ENCODE measurements at places on chromosomes 1 and 21.

DNA sequence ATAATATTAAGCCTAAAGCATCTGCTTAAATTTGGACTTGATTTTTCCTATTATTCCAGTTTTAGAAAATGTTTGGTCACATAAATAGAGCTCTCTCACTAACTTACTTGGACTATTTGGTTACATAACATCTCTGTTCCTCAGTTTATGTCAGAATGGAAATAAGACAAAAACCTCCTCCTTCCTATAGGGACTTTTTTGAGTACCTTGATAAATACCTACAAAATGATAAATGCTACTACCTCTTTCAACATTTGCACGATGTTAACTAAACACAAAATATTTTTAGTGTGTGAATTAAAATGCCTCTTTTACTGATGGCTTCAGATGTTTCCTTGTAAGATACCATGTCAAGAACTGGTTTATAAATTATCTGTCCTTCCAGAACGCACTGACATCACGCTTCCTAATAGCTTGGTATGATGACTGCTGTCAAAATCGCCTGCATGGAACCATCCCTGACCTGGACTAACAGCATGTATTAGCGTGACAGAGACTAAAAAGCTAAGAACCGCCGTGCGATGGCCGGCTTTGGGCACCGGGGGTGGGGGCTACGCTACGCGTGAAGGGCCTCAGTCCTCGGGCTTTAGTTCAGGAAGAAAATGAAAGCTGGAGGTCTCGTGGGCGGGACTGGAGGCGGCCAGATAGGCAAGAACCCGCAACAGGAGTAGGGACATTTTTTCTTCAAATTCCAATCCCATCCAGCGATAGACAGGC, 133.2 kb upstream of the BARHL2 start:
- DNase-seq, result no peak

- no peak for DNase-seq
These were observed 65.5 kb downstream of the NID1 start for GRCh38 chr1:235999259-235999925.

DNA sequence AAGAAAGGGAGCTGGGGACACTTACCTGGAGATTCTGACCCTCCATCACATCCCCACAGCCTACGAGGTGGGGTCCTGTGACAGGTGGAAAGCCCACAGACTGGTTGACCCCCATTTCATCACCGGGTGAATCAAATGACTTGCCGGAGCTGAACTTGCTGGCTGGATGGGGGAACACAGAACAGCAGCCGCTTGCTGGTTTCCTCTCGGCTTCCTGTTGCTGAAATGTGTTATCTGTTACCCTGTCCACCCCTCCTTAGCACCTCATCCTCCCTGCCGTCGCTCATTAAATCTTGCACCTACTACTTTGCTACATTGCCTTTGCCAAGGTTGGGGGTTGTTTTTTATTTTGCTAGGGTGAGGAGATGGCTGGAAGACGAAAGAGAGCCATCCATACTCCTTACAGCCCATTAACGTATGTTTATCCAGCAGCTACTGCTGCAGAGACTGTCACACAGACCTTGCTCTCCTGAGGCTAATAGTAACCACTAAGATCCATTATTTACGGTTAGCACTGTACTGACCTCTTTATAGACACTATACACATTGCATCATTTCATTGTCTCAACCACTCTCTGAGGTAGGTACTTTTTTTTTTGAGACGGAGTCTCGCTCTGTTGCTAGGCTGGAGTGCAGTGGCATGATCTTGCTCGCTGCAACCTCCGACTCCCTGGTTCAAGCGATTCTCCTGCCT, 7.0 kb downstream of the PAFAH2 start:
- no peak for DNase-seq

DNA sequence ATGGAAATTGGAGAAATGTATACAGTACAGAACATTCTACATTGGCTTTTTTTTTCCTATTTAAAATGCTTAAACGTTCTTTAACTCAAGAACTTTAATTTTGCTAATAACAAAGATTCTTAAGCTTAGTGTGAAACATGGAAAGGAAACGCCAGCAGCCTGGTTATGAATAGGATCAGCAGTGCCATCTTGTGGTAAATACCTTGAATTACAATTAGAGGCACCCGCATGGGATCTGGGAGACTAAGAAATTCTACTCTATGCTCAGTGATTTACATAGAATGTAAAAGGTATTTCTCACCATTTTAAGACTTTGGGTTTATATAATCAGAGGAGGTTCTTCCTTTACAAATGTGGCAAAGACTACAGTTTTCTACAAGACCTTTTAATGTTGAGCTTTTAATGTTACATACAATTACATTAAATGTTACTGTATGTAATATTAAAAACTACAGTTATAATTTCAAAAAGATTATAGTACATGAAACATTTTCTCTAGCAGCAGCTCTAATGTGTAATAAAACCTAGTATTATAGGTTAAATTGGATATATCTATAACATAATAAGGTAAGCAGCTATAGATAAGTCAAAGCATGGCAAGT, 32.1 kb upstream of the APOBEC4 start:
- peak; percentile 69 for DNase-seq

DNA sequence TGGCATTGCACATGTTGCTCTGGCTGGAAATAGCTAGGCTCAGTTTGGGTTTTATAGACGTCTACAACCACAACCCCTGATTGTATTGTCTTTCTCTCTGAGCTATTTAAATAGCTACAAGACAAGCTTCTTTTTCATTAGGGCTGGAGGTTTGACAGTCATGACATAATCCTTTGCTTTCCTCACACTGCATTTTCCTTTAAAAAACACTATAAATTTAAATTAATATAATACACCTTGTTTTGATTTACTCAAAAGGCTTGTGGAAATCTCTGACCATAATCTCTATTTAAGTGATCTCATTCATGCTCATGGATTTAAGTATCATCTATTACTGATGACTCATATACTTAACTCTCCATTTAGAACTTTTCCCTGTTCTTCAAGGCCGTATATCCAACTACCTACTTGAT, 50.4 kb upstream of the PTGFR start:
- DNase-seq, result no peak

GRCh38 chr1:904310-904950, 19.3 kb upstream of the SAMD11 start:
- DNase-seq, result peak; percentile 82

DNA sequence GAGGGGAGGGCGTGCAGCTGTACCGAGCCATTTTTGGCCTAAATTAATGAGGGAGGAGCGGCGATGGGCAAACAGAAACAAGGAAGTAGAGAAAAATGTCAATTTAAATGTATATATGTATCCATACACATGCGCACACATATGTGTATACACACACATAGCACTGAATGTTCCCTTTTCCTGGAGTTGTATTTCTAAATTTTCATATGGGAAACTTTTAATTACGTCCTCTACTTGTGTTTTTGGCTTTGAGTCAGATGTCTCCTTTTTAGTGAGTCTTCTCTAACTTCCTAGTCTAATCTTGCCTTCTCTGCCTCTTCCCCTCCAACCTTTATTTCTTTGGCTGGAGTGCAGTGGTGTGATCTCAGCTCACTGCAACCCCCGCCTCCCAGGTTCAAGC, 15.4 kb upstream of the CYYR1 start:
- DNase-seq, result no peak

DNA sequence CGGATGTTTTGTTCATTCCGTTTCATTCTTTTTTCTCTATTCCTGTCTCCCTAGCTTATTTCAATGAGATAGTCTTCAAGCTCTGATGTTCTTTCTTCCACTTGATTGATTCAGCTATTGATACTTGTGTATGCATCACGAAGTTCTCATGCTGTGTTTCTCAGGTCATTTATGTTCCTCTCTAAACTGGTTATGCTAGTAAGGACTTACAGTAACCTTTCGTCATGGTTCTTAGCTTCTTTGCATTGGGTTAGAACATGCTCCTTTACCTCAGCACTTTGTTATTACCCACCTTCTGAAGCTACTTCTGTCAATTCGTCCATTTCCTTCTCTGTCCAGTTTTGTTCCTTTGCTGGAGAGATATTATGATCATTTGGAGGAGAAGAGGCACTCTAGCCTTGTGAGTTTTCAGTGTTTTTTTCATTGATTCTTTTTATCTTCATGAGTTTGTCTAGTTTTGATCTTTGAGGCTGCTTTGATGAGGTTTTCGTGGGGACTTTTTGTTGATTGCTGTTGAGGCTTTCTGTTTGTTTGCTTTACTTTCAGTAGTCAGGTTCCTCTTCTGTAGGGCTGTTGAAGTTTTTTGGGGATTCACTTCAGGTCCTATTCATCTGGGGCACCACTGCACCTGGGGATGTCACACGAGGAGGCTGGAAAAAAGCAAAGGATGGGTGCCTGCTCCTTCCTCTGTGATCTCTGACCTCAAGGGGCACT, 496.9 kb upstream of the LRRC7 start:
- DNase-seq, result no peak

DNA sequence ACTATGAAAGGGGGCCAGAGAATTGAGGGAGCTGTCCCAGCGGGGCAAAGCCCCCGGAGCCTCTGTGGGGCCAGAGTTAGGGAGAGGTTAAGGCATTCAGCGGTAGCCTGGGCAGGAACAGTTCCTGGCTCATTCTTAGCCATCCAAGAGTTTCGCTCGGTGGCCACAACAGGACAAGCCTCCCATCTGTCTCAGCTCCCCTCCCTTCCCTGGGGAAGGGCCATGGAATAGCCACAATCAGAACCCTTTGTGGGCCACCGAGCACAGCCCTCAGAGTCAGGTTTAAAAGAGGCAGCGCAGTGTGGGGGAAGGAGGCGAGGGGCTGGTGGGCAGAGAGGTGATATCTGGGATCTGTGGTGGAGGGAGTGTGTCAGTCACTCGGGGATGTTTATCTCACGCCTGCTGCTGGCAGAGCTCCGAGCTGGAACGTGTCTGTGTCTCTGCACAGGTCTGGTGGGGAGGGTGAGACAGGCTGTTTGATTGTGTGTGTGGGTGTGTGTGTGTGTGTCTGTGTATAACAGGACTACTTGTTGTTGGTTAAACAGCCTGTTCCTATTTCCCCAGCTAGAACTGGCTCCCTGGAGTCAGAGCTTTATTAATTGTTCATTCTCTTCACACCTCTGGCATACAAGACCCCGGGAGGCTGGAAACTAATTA, 49.6 kb upstream of the GOLT1A start:
- no peak for DNase-seq

DNA sequence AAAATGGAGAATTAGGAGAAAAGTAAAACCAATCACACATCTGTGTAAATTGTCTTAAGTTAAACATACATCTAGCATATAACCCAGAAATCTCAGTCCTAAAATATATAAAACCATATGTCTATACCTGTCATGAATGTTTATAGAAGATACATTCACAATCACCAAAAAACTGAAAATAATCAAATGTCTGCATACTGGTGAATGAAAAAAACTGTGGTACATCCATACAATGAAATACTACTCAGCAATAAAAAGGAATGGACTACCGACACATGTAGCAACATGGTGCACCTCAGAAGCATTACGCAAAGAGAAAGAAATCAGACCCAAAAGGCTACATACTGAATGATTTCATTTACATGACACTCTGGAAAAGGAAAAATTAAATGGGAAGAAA, 47.7 kb upstream of the SEC16B start:
- no peak for DNase-seq

- no peak for DNase-seq
These were observed 619.3 kb downstream of the PTPRU start for GRCh38 chr1:29855561-29856160.

GRCh38 chr21:34846601-34847112, 177.9 kb downstream of the CLIC6 start:
- DNase-seq, result no peak

DNA sequence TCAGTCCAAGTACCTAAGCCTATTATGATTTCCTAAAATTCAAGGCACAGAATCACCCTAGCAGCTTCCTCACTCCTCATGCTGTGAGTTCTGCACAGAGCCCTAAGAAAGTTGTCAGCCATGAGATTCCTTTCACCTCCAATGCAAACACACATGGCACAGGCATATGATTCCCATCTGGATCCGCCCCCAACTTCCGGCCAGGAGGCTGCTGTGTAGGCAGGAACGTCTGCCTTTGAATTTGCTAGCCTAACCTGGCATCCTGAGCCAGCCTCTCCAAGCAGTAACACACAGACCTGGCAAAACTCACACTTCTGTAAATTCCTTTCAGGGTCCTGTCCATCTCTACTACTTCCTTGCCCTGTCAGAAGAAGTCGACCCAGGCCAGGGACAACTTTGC, 521.1 kb upstream of the BEND5 start:
- DNase-seq, result no peak

DNA sequence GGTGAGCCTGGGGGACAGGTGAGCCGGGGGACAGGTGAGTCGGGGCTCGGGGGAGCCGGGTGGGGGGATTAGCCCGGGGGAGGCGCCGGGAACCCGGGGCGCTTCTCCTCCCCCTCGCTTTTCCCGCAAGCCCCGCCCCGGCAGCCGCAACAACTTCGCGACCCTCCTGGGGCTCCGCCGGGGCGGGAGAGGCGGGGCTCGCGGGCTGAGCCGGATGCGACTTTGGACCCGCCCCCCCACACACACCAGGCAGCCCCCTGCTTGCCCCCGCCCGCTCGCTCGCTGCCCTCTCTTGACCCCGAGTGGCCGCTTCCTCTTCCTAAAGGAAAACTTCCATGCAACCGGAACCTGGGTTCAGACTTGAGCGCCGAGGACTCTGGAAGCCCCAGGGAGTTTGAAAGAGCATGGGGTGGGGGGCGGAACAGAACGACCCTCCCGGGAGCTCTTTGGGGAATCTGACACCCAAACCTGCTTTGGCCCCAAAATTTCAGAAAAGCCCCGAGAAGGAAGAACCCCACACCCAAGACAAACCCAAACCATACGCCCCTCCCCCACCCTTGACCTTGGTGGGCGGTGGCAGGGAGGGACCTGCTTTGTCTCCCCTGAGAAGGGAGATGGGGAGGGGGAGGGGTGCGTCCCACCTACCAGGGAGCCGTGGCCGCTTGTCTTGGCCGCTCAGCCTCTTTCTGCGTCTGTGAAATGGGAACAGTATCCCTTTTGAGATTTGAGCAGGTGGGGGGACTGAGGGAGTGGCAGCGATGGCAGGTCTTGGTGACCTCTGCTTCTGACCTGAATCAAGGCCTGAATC, 550 bp downstream of the ARHGEF16 start:
- DNase-seq, result peak; percentile 30

- peak; percentile 23 for DNase-seq
These were observed 19.3 kb upstream of the PTPRC start for GRCh38 chr1:198619375-198620140.

DNA sequence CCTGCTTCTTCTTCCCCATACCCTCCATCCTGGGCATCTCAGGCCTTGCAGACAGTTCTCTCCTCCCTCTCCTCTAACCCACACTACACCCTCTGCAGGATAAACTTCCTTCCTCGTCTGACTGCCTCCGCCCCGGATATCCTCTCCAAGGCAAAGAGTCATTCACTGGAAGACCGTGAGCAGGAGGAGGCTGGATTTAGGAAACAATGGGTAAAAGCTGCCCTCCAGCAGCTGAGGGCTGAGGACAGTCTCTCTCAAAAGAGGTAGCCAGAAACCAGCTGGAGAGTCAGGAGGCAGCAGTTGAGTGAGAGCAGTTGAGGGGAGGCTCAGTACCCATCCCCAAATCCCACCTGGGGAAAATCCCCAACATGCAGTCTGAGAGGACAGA, 1.4 kb downstream of the CSRP1 start:
- DNase-seq, result no peak

Data from germinal center (tissue), 1 donor.